ENCODE measurements at places on chromosomes 16 and 17. TPM values are rescaled to one million over a fixed set of nuclear protein-coding genes. Genes with fewer than 3 reads are reported as not detected.

GRCh38 chr17:48153691-48154358 is 46.3 kb downstream of the SNX11 start:
- DNase-seq: peak; percentile 52

DNA sequence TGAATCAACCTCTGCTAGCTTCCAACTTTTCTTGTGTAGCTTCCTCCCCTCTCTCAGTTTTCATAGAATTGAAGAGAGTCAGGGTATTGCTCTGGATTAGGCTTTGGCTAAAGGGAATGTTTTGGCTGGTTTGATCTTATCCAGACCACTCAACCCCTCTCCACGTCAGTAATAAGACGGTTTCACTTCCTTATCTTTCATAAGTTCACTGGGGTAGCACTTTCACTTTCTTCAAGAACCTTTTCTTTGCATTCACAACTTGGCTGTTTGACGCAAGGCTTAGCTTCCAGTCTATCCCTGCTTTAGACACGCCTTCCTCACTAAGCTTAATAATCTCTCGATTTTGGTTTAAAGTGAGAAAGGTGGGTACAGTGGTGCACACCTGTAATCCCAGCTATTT is 29.7 kb upstream of the OR1A2 start:
- no peak for DNase-seq

The TBC1D3I gene
- total RNA-seq: 1.3 TPM

DNA sequence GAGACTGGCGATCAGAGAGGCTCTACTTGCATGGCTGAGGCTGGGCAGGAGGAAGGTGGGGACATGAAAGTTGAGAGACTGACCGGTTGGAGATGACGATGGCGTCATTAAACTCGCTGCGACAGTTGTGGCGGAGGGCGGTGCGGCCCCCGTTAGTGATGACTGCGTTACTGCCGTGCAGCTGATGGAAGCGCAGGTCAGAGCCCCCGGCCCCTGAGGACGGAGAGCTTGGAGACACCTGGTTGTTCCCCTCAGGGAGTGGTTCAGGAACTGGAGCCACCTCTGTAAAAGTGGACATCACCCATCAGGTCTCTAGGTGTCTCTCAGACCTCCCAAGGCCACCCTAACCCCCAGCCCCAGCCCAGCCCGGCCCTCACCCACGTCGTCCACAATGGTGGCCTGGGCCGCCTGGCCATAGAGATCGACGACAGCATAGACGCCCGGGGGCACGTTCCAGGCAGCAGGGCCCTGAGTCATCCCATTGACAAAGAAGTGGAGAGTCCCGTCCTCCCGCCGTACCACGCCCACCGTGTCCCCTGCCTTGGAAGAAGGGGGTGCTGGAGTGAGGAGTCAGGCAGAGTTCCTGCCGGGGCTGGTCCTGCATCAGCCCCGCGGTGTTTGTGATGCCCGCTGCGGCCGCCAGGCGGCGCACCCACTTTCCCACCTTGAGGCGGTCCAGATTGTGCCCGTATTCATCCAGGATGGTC is 5.3 kb downstream of the NEURL4 start:
- peak; percentile 32 for DNase-seq

Measured in endothelial cell of umbilical vein (primary cell).